ENCODE measurements at places on chromosomes 13 and 19.

DNA sequence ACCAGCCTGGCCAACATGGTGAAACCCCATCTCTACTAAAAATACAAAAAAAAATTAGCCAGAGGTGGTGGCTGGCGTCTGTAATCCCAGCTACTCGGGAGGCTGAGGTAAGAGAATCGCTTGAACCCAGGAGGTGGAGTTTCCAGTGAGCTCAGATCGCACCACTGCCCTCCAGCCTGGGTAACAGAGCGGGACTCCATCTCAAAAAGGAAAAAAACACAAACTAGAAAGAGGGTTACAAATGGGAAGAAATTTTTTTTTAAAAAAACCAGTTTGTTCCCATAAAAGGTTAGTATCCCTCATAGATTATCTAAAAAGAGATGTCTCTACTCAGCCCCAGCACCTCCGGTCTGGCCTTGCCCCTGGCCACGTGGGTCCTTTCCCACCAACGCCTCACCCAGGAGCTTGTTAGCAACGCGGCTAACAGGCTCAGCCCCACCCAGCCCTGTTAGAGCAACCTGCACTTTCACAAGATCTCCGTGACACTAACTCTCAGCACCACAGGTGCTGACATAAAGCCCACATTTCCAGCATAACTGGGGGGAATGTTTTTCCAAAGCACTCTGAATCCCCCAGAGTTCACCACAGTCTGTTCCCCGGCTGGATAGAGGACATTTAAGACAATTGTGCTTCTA, 4.3 kb downstream of the DMKN start:
- no peaks in the 10 kb centered on the region for H3K36me3 ChIP-seq
- peak overlapping the region; percentile 15 for H3K4me3 ChIP-seq
- no peak overlapping the region for H3K27ac ChIP-seq
- DNase-seq = no peak
- H3K4me1 ChIP-seq = peaks cover 8% of the 10 kb centered on the region

DNA sequence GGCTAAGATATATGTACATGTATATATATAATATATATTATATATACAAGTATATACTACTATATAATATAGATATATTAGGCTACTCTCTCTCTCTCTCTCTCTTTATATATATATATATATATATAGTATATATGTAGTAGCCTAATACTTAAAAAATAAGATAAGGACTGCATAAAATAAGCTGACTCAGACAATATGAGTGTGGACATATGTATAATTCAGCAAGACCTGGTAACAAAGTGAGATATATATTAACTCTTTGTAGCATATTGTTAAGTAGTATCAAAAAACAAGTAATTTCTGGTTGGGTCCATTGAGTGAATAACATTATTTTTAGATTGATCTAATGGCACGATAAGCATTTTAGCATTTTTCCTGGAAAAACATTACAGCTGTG, 509.0 kb downstream of the GPC5 start:
- H3K4me3 ChIP-seq = no peak overlapping the region
- H3K27me3 ChIP-seq = no peaks in the 10 kb centered on the region
- H3K4me1 ChIP-seq = no peaks in the 10 kb centered on the region
- no peaks in the 10 kb centered on the region for H3K36me3 ChIP-seq
- DNase-seq = no peak
- no peak overlapping the region for H3K27ac ChIP-seq

DNA sequence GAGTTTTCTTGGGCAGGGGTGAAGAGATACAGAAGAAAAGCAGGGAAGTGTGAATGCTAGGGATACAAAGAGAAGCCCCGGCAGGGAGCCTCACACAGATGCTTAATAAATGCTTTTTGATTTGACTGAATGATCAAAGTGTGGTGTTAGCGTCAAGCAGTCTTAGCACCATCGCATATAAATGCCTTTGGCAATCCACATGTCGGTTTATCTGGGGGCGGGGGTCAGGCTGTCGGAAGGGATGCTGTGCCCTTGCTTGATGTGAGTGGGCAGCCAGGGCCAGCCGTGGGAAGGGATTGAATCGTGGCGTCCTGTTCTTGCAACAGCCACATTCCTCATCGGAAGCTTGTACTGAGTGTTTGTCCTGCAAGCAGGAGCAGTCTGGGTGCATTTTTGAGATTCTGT, 173.1 kb downstream of the LACC1 start:
- no peak overlapping the region for H3K4me3 ChIP-seq
- H3K36me3 ChIP-seq = no peaks in the 10 kb centered on the region
- DNase-seq = no peak
- H3K27me3 ChIP-seq = peaks cover 20% of the 10 kb centered on the region
- H3K4me1 ChIP-seq = no peaks in the 10 kb centered on the region
- no peak overlapping the region for H3K27ac ChIP-seq

GRCh38 chr13:111539791-111540446, 219.5 kb downstream of the TEX29 start:
- no peaks in the 10 kb centered on the region for H3K4me1 ChIP-seq
- H3K4me3 ChIP-seq = no peak overlapping the region
- H3K27me3 ChIP-seq = peaks cover 18% of the 10 kb centered on the region
- no peak overlapping the region for H3K27ac ChIP-seq

- no peak overlapping the region for H3K4me3 ChIP-seq
- peak overlapping the region; percentile 75 for H3K27ac ChIP-seq
- DNase-seq = peak; percentile 60
Measured at GRCh38 chr19:49097453-49098288, 12.4 kb downstream of the SNRNP70 start.

- H3K4me3 ChIP-seq = peak within 1 kb of the TSS; percentile 40
- no peaks in the 10 kb centered on the region for H3K36me3 ChIP-seq
- peaks cover 18% of the 10 kb centered on the region for H3K4me1 ChIP-seq
- no peak within 1 kb of the TSS for H3K27ac ChIP-seq
- H3K27me3 ChIP-seq = peaks cover 11% of the 10 kb centered on the region
Measured at GRCh38 chr19:46635920-46636761, at the start of gene GNG8. Gene GNG8 (minus strand): TSS chr19:46636202. CDS start chr19:46634682, 1,520 bp downstream.

GRCh38 chr13:105545811-105546210, 989.7 kb downstream of the EFNB2 start:
- H3K4me1 ChIP-seq = no peaks in the 10 kb centered on the region
- no peaks in the 10 kb centered on the region for H3K27me3 ChIP-seq
- no peak overlapping the region for H3K4me3 ChIP-seq
- H3K27ac ChIP-seq = no peak overlapping the region

DNA sequence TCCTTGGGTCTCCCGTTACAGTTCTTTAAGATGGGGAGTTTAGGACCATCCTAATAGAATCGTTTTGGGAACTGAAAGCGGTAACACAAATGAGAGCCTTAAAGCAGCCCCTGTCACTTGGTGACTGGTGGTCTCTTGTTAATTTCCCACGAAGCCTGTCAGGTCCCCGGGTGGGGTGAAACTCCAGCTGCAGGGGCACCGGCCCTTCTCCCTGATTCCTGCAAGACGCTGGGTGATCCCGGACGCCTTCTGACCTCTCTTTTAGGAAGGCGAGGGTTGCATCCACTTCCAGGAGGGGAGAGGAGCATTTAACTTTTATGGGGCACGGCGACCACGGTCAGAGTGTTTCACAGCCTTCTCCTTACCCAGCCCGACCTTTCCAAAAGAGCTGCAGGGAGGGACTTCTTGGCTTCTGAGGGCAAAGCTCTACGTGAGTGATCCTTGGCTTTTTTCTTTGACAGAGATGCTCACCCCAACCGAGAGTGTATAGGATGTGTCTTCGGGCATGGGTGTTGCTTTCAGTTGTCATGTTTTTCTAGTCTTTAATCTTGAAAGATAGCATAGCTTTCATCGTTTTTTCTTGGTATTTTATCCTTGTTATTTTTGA, 688 bp downstream of the ZNF225 start:
- H3K27ac ChIP-seq = peak overlapping the region; percentile 92
- no peak for DNase-seq
- peak overlapping the region; percentile 100 for H3K4me3 ChIP-seq
- H3K27me3 ChIP-seq = no peaks in the 10 kb centered on the region
- H3K36me3 ChIP-seq = peaks cover 42% of the 10 kb centered on the region

DNA sequence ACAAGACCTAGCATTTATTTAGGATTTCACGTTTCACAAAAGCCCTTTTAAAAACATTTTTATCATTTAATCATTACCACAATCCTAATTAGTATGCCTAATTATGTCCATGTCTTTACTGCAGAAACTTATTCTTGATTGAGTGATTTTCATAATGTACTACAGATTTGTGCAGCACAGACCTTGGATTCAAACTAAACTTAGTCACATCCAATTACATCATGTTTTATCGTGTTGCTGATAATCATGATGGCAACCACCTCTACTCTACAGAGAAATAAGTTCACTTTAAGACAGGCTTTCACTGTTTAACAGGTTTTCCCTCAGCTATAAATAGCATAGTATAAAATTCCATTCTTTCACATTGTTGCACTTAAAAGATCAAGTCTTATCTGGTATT, 240.9 kb upstream of the RFC3 start:
- no peaks in the 10 kb centered on the region for H3K27me3 ChIP-seq
- DNase-seq = no peak
- H3K4me1 ChIP-seq = peaks cover 1% of the 10 kb centered on the region
- no peak overlapping the region for H3K4me3 ChIP-seq
- H3K36me3 ChIP-seq = no peaks in the 10 kb centered on the region

DNA sequence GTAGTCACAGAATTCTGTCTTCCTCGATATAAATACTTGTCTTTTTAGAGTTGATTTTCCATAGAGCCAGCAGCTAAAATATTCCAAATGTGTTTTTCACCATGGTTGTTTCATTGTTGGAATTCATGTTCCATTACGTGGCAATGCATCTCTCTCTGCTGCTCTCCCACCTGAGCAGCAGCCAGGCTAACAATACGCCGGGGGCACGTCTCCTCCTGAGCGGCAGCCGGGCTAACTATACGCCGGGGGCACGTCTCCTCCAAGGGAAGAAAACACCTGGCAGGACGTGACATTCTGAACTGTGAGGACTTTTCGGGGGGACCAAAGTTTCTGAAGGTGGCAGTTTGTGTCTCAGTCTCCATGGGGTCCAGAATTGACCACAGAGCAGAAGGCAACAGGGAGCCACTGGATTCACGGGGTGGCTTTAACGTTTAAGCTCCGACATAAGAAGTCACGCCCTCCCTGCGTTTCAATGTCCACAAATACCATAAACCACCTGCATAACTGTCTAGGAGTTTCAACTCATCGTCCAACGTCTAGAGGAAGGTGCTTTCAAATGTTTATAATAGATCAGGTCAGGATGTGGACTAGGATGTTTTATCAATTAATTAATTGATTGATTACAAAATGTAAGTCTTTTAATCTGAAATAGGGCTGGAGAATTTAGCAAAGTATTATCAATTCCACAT, 15.1 kb downstream of the PLPP2 start:
- no peaks in the 10 kb centered on the region for H3K4me1 ChIP-seq
- no peak overlapping the region for H3K4me3 ChIP-seq
- H3K27me3 ChIP-seq = peaks cover 8% of the 10 kb centered on the region

GRCh38 chr19:32622002-32622401, 41.0 kb downstream of the PDCD5 start:
- H3K27ac ChIP-seq = no peak overlapping the region
- no peaks in the 10 kb centered on the region for H3K27me3 ChIP-seq
- DNase-seq = no peak
- H3K4me3 ChIP-seq = no peak overlapping the region
- no peaks in the 10 kb centered on the region for H3K4me1 ChIP-seq

- no peak for DNase-seq
- no peak overlapping the region for H3K4me3 ChIP-seq
- H3K27ac ChIP-seq = no peak overlapping the region
- H3K36me3 ChIP-seq = no peaks in the 10 kb centered on the region
Measured at GRCh38 chr13:64248371-64249065, 2832.9 kb upstream of the PCDH20 start.

DNA sequence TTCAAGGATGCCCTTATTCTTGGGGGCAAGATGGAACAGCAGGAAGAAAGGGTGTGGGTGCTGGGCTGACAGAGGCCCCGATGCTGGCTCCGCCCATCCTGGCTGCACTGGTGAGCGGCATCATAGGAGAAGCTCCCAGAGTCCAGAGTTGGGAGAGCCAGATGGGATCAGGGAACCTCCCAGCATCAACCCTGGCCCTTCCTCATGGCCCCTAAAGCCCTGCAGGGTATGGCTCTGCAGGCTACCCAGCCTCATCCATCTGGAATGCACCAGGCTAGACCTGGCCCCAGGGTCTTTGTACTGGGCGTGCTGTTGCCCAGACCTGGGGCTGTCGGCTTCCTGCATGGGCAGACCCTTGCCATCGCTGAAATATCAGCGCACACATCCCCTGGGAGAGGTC, 7.9 kb upstream of the ELL start:
- no peaks in the 10 kb centered on the region for H3K27me3 ChIP-seq
- no peak overlapping the region for H3K27ac ChIP-seq
- peaks cover 15% of the 10 kb centered on the region for H3K36me3 ChIP-seq
- H3K4me1 ChIP-seq = no peaks in the 10 kb centered on the region
- DNase-seq = no peak

GRCh38 chr13:110263888-110264287, 43.1 kb downstream of the COL4A1 start:
- H3K27ac ChIP-seq = no peak overlapping the region
- no peak for DNase-seq
- no peaks in the 10 kb centered on the region for H3K36me3 ChIP-seq
- no peak overlapping the region for H3K4me3 ChIP-seq
- no peaks in the 10 kb centered on the region for H3K4me1 ChIP-seq
- peaks cover 16% of the 10 kb centered on the region for H3K27me3 ChIP-seq

DNA sequence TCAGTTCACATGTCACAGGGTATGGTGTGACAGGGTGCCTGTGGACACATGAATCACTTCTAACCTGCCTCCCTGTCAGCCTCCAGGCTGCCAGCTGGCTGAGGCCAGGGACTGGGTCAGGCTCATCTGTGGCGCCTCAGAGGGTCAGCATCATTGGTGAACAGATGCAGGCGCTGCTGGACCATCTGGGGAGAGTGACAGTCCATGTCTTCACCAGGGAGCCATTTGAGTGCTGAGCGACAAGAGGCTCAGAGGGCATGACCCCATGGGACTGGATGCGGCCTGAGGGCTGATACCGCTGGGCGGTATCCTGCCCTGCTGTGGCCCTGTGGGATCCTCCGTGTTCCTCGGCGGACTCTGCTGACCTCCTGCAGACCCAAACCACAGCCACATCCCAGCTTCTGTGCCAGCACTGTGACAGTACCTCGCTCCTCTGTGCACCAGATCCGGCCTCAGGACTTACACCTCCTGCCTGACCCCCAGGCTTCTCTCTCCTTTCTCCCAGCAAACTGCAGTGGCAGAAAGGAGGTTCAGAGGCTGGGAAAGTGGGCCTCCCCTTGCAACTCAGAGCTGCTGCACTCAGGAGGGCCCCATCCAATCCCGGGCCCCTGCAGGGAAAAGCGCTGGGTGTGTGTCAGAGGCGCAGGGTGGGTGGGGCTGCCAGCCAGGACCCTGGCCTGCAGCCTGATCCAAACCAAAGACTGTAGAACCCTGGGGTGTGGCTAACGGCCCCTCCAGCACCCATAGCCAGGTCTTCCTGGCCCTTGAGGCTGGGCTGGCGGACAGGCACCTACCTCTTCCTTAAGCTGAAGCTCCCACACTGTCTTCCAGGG, 10.2 kb downstream of the ACTMAP start:
- peaks cover 3% of the 10 kb centered on the region for H3K4me1 ChIP-seq
- H3K27me3 ChIP-seq = no peaks in the 10 kb centered on the region
- no peak overlapping the region for H3K27ac ChIP-seq
- peaks cover 15% of the 10 kb centered on the region for H3K36me3 ChIP-seq

All from T-helper 2 cell treated with Interferon-gamma antibody and Interleukin-4, amounts not matched to agents 5 μg/mL and 100 μg/mL, for 36 hours (primary cell).